ENCODE measurements at places on chromosomes 7 and 10.

GRCh38 chr7:26151953-26152781, at the start of gene NFE2L3:
Gene NFE2L3, plus strand, starts transcription at chr7:26152198. Its CDS starts 301 bp downstream, at chr7:26152499.
- DNase-seq, result peak; percentile 63

GRCh38 chr7:155518633-155519032, 27.7 kb downstream of the CNPY1 start:
- no peak for DNase-seq

- no peak for DNase-seq
These were observed 257.9 kb upstream of the AKR1E2 start for GRCh38 chr10:4568086-4568485.

DNA sequence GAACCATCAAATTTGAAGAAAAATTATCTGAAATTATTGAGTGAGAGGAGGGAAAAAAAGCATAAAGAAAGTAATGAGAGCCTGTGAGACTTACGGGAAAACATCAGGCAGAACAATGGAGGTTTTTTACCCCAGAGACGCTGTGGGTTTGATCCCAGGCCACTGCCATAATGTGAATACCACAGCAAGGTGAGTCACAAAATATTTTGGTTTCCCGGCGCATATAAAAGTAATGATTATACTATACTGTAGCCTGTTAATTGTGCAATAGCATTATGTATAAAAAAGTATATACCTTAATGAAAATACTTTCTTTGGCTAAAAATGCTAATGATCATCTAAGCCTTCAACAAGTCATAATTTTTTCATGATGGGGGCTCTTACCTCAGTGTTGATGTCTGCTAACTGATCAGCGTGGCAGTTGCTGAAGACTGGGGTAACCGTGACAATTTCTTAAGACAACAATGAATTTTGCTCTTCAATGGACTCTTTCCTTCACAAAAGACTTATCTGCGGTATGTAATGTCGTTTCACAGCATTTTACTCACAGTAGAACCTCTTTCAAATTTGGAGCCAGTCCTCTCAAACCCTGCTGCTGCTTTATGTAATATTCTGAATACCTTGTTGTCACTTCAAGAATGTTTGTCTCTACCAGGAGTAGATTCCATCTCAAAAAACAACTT, 97.0 kb upstream of the FAM20C start:
- no peak for DNase-seq

DNA sequence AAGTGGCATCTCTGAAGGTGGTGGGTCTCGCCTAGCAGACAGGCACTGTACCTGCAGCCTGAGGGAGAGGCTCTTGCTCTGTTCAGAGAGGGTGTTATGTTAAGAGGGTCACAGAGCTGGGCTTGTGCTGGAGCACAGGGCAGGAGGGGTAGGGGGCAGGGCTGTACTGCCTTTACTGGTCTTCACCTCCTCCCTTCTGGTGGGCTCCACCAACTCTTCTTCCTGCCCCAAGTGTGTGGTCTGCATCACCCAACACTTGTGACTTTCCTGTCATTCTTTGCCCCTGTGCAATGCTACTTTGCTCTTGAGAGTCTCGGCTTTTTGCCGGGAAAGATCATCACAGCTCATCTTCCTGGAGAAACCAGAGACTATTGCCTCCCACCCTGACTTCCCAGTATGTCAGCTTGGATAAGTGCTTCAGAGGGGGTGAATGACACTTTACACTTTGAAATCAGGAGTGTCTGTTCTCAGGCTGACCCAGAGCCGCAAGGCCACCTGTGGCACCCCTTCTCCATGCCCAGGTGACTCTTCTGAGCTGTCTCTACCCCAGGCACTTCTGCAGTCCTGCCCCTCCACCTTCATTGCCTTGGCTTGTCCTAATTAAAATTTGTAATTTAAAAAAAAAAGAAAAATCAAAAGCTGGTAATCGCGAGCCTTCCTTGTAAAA, 38.4 kb upstream of the IKZF1 start:
- no peak for DNase-seq

- peak; percentile 2 for DNase-seq
These were observed 139.5 kb upstream of the FZD8 start for GRCh38 chr10:35781643-35782035.

GRCh38 chr7:1043552-1044188, 676 bp upstream of the GPR146 start:
- no peak for DNase-seq

GRCh38 chr7:2080477-2080876, 152.3 kb downstream of the MAD1L1 start:
- DNase-seq, result no peak

- peak; percentile 19 for DNase-seq
These were observed 168.3 kb upstream of the PPP1R3A start for GRCh38 chr7:114086914-114087652.

GRCh38 chr10:10613656-10614244, 403.9 kb upstream of the CELF2 start:
- DNase-seq, result no peak

DNA sequence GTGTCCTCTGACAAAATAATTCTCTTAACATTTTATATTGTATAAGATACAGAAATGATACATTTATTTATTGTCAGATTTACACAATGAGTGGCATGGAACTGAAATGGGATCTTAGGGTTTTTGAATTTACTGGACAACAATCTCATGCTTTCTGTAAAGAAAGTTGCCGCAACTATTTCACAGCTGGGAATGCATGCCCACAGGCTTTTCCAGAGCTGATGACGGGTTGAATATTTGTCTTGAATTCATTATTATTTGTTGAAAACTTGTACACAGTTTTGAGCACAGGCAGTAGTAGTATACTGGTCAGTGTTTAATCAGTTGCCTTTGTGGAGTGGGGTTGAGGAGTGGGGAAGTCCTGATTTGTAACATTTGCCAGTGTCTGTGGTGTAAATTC, 20.5 kb upstream of the MRC1 start:
- no peak for DNase-seq

GRCh38 chr7:6917258-6917657, 91.2 kb upstream of the CCZ1B start:
- DNase-seq, result no peak

GRCh38 chr7:3533040-3533439, 232.0 kb downstream of the SDK1 start:
- DNase-seq, result no peak

- no peak for DNase-seq
These were observed 4.4 kb upstream of the LRRN3 start for GRCh38 chr7:111086532-111086931.

DNA sequence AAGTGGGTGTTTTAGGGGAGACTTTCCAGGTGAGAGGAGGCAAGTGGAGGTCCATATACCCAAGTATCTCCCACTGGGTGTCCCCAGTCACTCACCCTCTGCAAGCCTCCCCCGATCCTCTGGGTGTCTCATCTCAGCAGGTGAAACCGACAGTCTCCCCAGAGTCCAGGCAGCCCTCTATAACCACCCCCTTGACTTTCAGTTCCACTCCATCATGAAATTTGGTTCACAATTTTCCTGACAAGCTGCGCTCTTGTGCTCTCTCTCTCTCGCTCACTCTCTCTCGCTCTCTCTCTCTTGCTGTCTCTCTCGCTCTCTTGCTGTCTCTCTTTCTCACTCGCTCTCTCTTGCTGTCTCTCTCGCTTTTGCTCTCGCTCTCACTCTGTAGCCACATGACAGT, 8.1 kb upstream of the RABGEF1 start:
- no peak for DNase-seq

GRCh38 chr10:76552091-76552873, 1085.3 kb downstream of the KCNMA1 start:
- DNase-seq, result no peak

GRCh38 chr7:50284296-50284695, 20.2 kb upstream of the IKZF1 start:
- no peak for DNase-seq

DNA sequence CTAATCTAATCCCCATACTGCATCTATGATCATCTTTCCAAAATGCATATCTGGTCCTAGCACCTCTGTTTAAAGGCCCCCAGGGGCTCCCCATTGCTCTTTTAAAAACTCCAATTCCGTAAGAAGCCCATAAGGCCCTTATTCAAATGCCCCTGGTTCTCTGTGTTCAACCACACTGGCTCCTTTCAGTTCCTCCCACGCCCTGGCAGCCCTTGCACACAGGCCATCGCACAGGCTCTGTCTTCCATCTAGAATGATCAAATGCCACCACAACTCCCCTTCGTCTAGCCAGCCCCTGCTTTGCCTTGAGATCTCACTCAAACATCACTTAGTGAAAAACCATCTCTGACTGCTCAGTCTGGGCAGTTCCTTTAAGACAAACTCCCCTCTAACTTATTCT, 112.9 kb upstream of the LYZL2 start:
- DNase-seq, result no peak

DNA sequence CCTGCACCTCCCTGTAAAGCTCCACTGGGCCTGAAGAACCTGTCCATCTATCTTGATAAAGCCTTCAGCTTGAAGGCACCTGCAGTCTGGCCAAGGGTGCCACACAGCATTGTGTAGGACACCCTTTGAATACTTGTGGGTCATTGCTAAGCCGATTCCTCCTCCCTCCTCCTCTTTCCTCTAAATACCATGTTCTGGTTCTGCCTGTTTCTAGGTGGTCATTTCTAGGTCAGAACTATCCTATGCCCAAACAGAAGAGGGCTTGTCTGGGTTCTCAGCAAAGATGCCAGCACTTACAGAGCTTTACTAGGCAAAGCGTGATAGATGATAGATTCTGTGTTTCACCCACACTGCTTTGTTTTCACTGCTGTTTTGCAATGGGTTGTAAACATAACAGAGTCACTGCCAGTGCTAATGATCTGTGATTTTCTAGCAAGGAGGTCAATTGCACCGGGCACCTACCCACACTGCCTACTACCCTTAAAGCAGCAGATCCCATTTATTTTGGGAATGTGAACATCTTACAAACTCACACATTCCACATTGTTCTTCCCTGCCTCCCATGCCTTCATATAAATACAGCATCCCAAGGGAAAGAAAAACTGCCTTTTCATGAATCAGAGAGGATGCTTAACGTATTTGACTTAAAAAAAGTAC, 279.1 kb upstream of the PITRM1 start:
- DNase-seq, result no peak

DNA sequence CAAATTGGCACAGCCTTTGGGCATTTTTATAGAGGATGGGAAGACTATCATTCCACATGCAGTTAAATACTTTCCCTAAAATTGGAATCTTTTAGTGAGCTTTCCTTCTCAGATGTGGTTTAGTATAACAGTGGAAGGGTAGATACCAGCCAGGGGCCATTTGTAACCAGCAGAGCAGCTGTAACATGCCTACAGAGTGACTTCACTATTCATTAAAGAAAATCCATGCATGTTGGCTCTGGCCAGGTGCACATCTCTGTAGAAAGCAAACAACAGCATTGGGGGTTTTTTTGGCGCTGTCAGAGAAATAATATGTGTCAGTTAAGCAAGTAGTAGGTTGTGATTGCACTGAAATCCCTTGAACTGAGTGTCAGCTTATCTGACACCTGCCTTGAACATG, 115.6 kb downstream of the LHFPL3 start:
- no peak for DNase-seq

GRCh38 chr10:70233939-70234300, 691 bp upstream of the PPA1 start:
- DNase-seq, result no peak

GRCh38 chr10:101646364-101646763, 48.6 kb downstream of the FBXW4 start:
- no peak for DNase-seq

All from NCI-H526 treated with DMSO at 0.1 percent for 48 hours (cell line).